ENCODE measurements at places on chromosomes 2 and 18. TPM values are rescaled to one million over a fixed set of nuclear protein-coding genes. Genes with fewer than 3 reads are reported as not detected.

GRCh38 chr2:209331291-209331844 is 92.5 kb upstream of the MAP2 start:
- DNase-seq: no peak

- DNase-seq: no peak
Measured at GRCh38 chr2:80852808-80853139, 548.2 kb upstream of the LRRTM1 start.

GRCh38 chr2:171334171-171334570 is 99.6 kb downstream of the METTL8 start:
- no peak for DNase-seq

Gene BOK
- 14.5 TPM for total RNA-seq

DNA sequence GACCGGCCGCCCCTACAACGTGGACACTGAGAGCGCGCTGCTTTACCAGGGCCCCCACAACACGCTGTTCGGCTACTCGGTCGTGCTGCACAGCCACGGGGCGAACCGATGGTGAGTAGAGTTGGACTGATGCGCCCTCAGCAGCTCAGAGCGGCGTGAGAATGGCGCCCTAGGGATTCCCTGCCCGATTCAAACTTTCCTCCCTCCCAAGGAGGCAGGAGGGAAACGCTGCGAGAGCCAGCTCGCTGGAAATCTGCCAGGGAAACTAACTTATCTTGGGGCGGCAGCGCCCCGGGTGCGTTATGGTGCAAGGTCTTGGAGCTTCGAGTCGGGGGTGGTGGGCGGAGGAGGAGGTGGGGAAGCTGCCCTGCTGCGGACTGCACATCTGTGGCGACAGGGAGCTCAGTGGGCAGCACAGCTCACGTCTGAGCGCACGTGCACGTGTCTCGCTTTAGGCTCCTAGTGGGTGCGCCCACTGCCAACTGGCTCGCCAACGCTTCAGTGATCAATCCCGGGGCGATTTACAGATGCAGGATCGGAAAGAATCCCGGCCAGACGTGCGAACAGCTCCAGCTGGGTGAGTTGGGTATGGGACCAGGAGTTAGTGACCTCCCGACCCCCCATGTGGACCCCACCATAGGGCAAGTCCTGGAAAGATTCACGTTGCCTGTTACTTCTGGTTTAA is 697 bp downstream of the ITGA4 start:
- peak; percentile 56 for DNase-seq

- DNase-seq: no peak
Measured at GRCh38 chr2:52077159-52077558, 1045.2 kb upstream of the NRXN1 start.

GRCh38 chr2:16478434-16479210 is 187.0 kb downstream of the CYRIA start:
- DNase-seq: no peak

Gene MRPL33
- 67.1 TPM for total RNA-seq

DNA sequence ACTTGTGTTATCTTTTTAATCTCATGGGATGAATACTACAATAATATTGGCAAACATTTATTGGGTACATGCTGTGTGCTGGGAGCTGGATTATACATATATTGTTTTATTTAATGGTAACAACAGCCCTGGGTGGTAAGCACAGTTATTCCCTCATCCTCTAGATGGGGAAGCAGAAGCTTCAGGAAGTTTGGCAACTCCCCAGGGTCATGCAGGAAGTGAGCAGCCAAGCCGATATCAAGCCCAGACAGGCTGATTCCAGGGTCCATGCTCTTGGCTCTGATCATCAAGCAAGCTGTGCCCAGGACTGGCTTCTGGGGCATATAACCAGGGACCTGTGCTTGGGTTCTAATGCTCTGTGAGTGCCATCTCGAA is 155.8 kb downstream of the ZNF516 start:
- no peak for DNase-seq

GRCh38 chr2:123695426-123695825 is 329.7 kb upstream of the CNTNAP5 start:
- DNase-seq: no peak

GRCh38 chr2:219225350-219225749 is 4.1 kb downstream of the ATG9A start:
- DNase-seq: no peak

GRCh38 chr18:32056613-32057358 is 34.9 kb upstream of the RNF138 start:
- no peak for DNase-seq

Data from Peyer's patch (tissue), 4 donors.